Umbilical cord (tissue), 2 donors: ENCODE measurements at places on chromosomes 1 and 21. TPM values are rescaled to one million over a fixed set of nuclear protein-coding genes. Genes with fewer than 3 reads are reported as not detected.

DNA sequence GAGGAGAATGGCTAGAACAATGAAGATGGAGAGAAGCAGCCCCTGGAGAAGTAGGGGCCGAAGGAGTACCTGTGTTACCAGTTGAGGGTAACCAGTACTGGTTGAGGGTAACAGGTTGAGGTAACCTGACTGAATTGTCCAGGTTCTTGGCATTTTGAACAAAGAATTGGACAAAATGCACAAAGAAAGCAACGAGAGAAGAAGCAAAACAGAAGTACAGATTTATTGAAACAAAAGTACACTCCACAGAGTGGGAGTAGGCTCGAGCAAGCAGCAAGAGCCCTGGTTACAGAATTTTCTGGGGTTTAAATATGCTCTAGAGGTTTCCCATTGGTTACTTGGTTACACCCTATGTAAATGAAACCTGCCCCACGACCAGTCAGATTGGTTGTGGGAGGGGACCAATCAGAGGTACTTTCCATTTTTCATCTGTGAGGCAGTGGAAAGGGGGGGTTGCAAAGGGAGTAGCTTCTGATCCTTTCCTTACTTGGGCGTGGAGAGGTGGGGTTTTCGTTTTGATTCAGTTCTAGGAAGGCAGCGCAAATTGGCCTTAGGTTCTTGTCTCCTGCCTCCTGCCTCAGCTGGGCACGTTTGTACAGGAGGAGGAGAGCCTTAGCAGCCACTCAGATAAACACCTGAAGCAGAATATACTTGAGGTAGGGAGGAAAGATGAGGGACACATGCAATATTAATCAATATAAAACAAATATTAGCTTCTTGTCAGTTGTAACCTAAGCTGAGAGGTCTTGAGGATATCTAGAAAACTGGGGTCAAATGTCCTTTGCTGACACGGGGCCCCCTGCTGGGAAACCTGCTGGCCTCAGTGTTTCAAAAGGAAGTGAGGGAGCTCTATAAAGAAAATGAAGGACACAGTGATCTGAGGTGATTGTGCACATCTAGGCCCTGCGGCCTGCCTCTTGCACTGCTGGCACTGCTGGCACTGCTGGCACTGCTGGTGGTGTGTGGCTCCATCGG lies 14.3 kb upstream of the LSM10 start:
- DNase-seq = peak; percentile 31

DNA sequence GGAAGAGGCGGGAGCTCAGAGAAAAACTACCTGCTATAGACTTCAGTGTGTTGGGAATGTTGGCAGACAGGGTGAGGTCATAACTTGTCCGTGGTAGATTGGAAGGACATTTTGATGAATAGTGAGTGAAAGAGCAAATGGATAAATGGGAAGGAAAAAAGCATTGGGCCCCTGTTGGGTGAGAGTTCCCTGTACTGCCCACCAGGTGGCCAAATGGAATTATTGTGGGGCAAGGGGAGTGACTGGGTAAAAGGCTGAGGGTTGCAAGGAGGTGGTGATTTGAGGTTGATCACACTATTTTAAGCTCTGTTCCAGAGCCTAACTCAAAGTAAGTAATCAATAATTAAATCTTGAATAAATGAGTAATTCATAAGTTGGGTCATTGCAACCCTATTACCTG lies 60.4 kb downstream of the MRPS6 start:
- no peak for DNase-seq

GRCh38 chr21:18661842-18662241 lies 258.3 kb upstream of the TMPRSS15 start:
- DNase-seq = no peak

DNA sequence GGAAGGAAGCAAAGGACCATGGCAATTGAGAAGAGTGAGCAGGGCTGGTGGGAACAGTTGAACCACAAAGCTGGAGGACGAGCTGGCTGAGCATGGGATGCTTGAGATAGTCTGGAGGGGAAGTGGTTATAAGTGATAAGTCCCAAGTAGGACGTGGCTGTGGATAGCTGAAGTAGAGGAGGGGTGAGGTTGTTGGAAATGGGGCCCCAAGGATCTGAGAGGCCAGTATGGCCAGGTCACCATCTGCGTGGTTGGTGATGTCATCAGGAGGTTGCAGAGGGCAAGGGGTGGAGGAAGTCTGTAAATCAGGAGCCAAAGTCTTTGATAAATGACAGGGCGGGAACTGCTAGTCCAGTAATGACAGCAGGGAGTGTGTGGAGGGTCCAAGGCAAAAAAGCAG lies 11.0 kb upstream of the REN start:
- DNase-seq = no peak

DNA sequence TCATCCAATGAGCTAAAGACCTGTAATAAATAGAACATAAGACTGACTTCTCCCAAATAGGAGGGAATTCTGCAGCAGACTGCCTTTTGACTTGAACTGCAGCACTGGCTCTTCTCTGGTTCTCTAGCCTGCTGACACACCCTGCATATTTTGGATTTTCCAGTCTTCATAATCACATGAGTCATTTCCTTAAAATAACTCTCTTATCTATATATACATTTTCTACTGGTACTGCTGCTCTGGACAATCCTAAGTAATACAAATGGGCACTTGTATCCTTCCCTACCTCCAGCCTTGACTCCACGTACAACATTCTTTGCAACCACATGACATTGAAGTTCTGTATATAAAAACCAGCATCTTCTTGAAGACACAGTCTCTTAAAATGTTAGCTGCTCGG lies 429.4 kb upstream of the TMPRSS15 start:
- peak; percentile 83 for DNase-seq

DNA sequence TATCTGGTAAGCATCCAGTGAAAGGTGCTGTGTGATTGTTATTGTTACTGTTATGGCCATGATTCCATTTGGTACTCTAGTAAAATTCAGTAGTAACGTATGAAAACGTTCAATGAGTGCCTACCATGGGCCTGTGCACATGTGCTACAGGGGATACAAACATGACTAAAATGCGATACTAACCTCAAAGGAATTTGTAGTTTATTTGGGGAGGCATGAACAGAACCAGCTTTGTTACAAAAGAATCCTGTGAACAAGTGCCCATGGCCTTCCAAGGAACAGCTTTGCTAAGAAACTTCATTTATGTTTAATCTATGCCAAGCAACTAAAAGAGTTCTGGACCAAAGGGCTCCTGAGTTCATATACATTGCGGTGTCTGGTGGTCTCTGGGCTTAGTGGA lies 28.7 kb downstream of the PTGFR start:
- DNase-seq = no peak

DNA sequence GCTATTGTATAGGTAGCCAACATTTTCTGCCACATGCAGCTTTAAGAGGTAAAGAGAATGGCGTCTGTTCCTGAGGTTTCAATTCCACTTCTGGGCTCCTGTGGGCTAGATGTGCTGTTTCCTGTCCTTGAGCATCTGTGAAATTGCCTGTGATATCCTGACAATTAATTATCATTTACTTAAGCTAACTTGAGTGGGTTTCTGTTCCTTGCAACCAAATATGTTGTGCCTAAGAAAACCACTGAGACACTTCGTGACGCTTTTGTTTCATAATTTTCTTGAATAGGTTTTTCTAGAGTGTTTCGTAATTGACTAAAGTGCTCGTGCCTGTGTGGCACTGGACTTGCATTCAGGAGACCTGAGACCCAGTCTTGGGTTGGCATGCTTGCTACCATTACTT lies 127.3 kb upstream of the POU3F1 start:
- DNase-seq = no peak

PLEKHA6 gene
- 4.3 TPM for total RNA-seq

- DNase-seq = no peak
Observed at GRCh38 chr1:115606305-115606704, 35.5 kb upstream of the VANGL1 start.

DNA sequence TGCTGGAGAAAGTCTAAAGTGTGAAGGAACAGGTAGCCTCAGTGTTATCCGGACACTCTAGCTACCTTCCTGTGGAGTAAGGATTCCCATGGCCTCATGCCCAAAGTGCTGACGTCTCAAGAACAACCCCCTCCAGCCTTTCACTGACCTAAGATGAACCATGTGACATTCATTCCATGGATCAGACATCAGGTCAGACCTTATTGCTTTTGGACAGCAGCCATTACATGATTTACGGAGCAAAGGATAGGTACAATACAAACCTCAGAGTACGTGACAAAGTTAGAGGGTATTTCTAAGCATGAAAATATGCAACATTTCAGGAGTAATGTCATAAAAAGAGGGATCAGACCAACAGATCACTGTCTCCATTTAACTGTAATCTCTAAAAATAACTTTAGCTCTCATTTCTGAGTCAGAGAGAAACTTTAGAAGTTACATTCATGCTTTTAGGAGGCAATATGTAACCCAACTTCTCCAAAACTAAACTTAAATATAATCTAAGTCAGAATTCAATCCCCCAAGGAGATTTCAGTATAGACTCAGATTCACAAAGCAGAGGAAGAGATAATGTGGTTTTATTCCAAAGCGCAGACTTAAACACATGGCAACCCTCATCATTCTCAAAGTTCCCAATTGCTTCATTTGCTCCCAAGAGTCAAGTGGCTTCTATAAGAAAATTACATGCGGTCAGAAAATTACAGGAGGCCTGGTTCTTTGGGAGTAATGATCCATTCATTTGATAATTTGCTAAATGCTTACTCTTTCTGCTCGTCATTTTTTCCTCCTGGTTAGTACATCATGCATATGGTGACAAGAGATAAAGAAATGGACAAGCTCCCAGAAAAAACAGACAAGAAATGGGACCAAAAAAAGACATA lies 280.4 kb downstream of the SETD4 start:
- DNase-seq = peak; percentile 90

- DNase-seq = no peak
Observed at GRCh38 chr1:150236614-150237100, 745 bp upstream of the ANP32E start.

GRCh38 chr1:116434849-116435248 lies 61.8 kb downstream of the ATP1A1 start:
- no peak for DNase-seq

KRTAP13-3 gene
- not detected for total RNA-seq

- DNase-seq = no peak
Observed at GRCh38 chr1:160520999-160521398, 2.1 kb downstream of the SLAMF6 start.

ETS2 gene
- total RNA-seq = 77.0 TPM

DNA sequence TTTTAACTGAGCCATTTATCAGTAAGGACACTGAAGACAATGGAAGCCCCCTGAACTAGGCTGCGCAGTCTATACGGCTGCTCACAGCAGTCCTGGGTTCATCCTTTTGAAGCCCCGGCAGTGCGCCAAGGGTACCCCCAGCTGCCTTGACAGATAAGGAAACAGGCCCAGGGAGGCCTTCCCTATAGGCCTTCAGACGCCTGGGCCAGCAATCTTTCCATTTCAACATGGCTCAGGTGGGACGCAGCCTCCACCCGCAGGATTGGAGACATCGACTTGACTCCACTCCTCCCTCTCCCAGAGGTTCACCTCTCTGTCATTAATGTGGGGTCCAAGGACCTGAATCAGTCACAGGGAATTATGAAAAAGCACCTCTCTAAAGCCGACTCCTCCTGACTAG lies 2.8 kb upstream of the LYPD8 start:
- DNase-seq = no peak

GRCh38 chr1:160579216-160579701 lies at the start of gene CD84:
Gene CD84 (minus strand): TSS chr1:160579496. CDS start chr1:160579437, 59 bp downstream.
- no peak for DNase-seq

OR2T4 gene
- not detected for total RNA-seq

ARTN gene
- 4.8 TPM for total RNA-seq

GRCh38 chr1:211591980-211592493 lies 13.1 kb upstream of the SLC30A1 start:
- peak; percentile 78 for DNase-seq

DNA sequence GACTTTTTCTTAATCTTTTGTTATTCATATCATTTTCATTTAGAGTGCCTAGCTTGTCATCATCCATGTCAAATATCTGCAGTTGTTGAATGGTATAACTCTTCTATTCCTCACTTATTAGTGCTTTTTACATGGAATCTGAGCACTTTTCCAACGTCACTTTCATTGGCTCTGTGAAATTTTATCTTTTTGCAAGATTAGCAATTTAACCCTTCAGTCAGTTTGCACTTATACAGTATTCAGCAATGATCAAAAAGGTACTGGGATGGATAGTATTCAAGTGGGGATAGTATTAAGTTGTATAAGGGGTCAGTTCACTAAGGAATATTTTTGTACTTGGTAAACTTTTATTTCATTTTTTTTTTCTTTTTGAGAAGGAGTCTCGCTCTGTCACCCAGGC lies 150.0 kb downstream of the RASAL2 start:
- DNase-seq = no peak

RHD gene
- total RNA-seq = not detected

CCT8 gene
- total RNA-seq = 170 TPM

SPRR2F gene
- not detected for total RNA-seq

FAM131C gene
- 3.6 TPM for total RNA-seq

DNA sequence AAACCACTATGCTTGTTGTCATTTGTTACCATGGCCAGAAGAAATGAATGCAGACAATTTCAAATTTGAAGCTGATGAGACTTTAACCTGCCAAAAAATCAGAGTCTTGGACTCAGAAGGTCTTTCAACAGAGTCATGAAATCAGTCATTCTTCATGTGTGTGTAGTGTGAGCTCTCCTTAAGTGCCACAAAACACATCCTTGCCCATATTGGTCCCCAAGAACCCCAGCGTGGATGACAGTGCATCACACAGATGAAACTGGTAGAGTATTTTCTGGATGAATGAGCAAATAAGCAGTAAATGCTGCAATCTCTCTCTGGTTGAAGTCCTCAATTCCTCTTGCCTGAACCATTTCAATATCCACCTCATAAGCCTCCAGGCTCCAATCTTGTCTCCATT lies 28.7 kb upstream of the ETS2 start:
- no peak for DNase-seq

DNA sequence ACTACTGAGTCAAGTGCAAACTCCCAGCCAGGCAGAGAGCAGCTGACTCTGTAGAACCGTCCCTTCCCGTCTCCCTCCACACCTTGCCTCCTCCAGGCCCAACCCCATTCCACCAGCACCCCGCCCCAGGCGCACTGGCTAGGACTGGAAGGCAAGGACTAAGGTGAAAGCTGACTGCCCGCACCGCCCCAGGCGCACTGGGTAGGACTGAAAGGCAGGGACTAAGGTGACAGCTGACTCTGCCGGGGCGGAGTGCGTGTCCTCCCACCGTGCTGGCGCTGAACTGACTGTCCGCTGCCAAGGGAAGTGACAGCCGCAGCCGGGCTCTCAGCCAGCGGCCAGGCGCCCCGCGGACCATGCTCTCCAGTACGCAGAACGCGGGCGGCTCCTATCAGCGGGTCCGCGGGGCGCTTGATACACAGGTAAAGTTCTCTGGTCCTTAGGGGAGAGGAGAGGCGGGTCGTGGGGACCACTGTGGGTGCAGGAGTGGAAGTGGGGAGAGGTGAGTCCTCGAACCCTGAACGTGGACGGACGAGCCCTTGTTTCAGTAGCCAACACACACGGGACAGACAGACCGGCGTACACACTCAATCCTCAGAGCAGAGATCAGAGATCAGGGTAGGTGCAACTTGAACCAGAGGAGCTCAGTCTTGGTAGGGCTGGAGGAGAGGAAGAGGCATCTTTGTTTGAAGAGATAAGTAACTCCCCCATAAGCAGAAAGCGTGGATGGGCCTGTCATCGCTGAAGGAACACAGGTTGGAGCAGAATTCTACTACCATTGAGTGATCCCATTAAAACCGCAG lies 58.0 kb downstream of the RBM11 start:
- no peak for DNase-seq

OBSCN gene
- total RNA-seq = 23.1 TPM

GRCh38 chr1:166911624-166912023 lies 35.6 kb upstream of the TADA1 start:
- DNase-seq = no peak
